Cardiac muscle cell (in vitro differentiated cells and primary cell): ENCODE measurements at places on chromosomes 1 and 21. TPM values are rescaled to one million over a fixed set of nuclear protein-coding genes. Genes with fewer than 3 reads are reported as not detected.

Gene ROR1
- polyA plus RNA-seq, result 27.6 and 28.0 TPM in 2 replicates

Gene LYSMD1
- 4.9 and 8.0 TPM in 2 replicates for polyA plus RNA-seq

Gene CELA2A
- 0.38 TPM in 1 of 2 replicates, not detected in the other for polyA plus RNA-seq

Gene HSD3B2
- polyA plus RNA-seq, result not detected in 2 replicates

Gene PRDX6
- 433 and 443 TPM in 2 replicates for polyA plus RNA-seq

Gene FMO1
- 0.06 TPM in 1 of 2 replicates, not detected in the other for polyA plus RNA-seq

Gene BRINP3
- polyA plus RNA-seq, result 5.0 and 10.8 TPM in 2 replicates

Gene TSPAN1
- polyA plus RNA-seq, result not detected in 2 replicates

Gene NGF
- 1.00 TPM in 1 of 2 replicates, not detected in the other for polyA plus RNA-seq

Gene OR6K6
- not detected in 2 replicates for polyA plus RNA-seq

Gene SLC44A3
- polyA plus RNA-seq, result 1.1 and 1.2 TPM in 2 replicates

Gene PKP1
- polyA plus RNA-seq, result not detected in 2 replicates
